NCI-H748 treated with DMSO at 0.1 percent for 48 hours (cell line): ENCODE measurements at places on chromosomes 6 and 20.

GRCh38 chr6:34020807-34021553 lies 124.9 kb downstream of the GRM4 start:
- DNase-seq, result no peak

- DNase-seq, result no peak
Observed at GRCh38 chr6:36788768-36789167, 50.5 kb downstream of the CPNE5 start.

DNA sequence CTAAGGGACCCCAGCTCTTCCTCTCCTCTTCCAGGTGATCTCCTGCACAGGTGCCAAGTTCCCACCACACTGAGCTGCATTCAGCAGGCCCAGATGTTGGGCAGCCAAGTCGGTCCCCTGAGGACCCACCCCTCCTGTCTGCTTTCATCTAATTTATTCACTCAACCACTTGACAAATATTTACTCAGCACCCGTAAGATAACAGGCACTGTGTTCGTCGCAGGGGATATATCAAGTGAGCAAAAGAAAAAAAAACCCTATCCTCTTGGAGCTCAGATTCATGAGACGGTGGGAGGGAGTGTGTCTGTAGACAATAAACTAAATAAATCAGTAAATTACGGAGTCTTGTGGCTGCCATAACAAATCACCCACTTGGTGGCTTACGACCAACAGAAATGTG lies 143.6 kb downstream of the MRPL14 start:
- peak; percentile 89 for DNase-seq

DNA sequence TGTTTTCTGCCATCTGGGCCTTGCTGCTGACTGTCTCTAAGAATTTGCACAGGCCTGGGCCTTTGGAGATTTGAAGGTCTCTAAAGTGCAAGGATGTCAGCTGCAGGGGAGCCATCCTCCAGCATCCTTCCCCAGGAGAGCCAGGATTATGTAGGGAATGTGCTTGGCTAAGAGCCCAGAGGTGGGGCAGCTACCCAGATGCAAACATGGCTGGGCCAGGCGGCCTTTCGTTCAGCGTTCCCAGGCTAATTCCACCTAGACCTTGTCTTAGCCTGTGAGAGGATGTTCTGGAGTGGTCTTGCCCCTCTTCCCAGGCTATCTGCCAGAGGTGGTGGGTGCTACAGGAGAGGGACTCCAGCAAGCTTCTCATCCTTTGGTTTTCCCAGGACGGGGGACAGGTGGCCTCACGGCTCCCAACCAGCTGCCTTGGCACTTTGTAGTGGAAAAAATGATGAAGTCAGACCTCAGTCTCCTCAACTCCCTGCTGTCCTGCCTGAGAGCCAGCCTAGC lies 7.7 kb upstream of the PTGIS start:
- DNase-seq, result no peak

GRCh38 chr20:21089391-21089790 lies 16.8 kb downstream of the LINC00237 start:
- DNase-seq, result peak; percentile 63

- no peak for DNase-seq
Observed at GRCh38 chr20:25323496-25324246, 67.0 kb downstream of the ABHD12 start.

DNA sequence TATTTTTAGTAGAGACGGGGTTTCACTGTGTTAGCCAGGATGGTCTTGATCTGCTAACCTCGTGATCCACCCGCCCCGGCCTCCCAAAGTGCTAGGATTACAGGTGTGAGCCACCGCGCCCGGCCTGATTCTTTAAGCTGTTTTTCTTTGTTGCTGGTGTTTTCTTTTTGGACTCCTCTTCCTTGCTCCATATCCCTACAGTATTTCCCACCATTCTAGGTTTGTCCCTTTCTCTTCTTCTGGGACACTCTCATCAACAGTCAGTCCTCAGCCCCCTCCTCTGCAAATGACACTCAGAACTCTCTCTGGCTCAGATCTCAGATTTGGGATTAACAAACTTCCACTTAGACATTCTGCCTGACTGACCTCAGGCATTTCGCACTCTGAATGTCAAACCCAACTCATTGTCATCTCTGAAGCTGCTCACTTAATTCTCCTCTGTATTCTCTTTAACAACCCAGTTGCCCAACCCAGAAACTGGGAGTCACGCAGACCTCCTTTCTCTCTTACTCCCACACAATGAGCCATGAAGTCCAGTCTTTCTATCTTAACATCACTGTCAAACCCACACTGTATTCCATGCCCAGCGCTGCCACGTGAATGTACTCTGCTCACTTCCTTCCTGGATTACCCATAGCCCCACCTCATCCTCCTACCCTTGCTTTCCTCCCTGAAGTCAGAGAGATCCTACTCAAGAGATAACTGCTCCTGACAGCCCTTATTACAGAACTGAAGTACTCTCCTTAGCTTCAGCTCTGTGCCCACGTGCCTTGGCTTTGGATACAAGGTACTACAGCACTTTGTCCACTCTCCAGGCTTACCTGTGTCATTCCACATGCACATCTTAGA lies 2.6 kb downstream of the MPIG6B start:
- no peak for DNase-seq

- peak; percentile 28 for DNase-seq
Observed at GRCh38 chr20:52972190-52972937, at the start of gene TSHZ2. TSS of gene TSHZ2 (plus strand) at chr20:52972358. CDS start at chr20:52973294, 936 bp downstream.

DNA sequence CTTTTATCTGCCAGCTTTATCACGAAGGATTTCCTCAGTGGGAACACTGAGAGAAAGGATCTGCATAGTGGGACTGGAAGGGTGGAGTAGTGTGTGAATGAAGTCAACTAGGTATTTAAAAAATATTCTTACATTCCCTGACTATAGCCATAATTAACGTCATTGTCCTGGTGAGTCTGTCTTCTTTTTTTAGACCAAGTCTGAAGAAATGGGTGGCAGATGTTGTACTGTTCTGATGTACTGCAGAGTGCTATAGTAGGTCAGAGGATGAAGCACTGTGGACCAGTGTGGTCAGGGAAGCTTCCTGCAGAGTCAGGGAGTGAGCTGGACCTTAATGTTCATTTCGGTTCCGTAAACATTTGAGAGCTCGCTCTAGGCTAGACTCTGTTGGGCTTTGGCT lies 11.9 kb downstream of the TULP4 start:
- DNase-seq, result no peak

DNA sequence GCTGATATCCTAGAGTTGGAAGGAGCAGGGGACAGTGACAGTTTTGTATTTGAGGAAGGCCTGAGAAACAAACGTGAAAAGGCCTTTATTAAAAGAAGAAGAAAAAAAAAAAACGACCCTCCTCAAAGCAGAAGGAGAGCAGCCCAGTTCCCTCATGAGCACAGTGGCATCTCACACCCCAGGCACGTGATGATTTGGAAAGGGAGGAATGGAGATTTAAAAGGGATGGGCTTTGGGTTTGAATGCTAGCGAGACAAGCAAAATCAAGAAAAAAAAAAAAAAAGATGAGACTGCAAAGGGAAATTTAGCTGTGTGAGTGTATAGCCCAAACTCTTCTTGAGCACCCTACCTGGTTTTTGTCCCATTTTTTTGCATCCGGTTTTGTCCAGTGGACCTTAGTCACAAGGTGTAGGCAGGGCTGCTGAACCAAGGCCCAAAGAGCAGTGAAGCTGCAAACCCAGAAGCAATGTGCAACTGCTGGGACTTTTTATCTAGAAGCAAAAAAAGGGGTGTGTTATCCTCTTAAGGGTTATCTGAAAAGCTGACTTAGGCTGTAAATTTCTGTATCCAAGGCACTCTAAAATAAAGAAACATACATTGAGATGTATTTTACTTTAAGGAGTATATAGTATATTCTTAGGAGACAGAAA lies 54.5 kb upstream of the RREB1 start:
- no peak for DNase-seq

- no peak for DNase-seq
Observed at GRCh38 chr20:23367770-23368169, 5.8 kb downstream of the GZF1 start.

- DNase-seq, result no peak
Observed at GRCh38 chr20:33836277-33836676, 25.1 kb downstream of the CHMP4B start.

DNA sequence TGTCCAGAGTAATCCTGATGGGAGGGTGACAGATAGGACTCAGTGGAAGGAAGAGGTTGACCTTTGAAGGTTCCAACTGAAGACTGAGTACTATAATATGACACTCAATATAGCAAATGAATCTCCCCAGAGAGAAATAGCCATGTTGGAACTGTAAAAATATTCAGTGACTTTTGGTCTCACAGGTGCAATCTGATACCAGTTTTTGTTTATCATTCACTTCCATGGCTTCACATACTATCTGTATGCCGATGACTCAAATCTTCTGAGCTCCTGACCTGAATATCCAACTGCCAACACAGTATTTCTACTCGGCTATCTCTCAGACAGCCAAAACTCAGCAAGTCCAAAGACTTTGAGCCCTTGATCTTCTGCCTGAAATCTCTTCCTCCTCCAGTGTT lies 21.8 kb upstream of the PKHD1 start:
- DNase-seq, result no peak

- no peak for DNase-seq
Observed at GRCh38 chr6:3814539-3814938, 34.6 kb upstream of the FAM50B start.

DNA sequence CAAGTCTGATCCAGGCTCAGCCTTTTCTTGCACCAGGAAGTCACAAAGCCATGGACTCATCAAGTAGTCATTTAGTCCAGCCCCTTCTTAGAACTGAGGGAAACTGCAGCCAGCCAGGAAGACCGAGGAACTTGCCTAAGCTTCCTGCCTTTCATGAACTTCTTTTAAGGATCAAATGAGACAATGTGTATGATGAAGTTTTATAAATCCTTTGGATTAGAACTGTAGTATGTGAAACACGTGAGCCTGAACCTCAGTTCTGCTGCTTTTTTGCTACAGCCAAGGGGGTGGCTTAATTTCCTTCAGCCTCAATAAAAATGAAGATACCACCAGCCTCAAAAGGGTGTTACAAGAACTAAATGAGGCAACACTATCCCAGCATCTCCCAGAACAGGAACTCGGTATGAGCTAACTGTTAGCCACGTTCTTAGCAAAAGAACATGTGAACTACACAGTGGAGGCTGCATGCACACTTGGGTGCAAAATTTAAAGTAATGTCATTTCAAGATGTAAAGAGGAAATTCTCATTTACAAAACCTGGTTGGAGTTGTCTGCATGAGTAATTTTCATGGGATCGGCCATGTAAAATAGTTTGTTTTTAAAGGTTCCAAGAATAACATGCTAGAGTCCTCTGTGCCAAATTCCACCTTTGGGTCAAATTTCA lies 76.0 kb upstream of the TBC1D7 start:
- no peak for DNase-seq

DNA sequence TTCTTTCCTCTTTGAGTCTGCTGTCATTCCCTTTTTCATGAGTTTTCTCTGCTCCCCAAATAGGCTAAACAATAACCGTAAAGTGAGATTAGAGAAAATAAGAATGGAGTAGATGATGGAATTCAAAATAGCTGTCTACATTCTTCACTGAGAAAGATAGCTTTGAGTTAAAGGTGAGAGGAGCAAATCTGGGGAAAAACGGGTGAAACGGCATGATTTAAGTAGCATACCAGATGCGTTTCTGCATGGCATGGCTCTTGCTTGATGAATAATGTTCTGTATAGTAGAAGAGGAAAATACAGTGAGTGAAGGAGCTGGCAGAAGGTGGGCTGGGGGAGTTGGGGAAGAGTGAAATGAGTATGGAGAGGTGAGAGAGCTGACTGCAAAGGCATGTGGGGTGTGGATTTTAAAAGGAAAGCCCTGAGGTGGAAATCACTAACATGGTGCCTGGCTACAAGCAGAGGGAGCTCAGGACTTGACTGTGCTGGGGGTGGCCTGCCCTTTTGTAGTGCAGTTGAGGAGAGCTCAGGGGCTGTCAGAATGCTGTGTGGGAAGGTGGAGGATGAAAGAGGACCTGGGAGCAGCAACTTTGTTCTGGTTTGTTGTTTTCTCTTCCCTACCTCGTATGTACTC lies 8.8 kb downstream of the BICRAL start:
- DNase-seq, result no peak

DNA sequence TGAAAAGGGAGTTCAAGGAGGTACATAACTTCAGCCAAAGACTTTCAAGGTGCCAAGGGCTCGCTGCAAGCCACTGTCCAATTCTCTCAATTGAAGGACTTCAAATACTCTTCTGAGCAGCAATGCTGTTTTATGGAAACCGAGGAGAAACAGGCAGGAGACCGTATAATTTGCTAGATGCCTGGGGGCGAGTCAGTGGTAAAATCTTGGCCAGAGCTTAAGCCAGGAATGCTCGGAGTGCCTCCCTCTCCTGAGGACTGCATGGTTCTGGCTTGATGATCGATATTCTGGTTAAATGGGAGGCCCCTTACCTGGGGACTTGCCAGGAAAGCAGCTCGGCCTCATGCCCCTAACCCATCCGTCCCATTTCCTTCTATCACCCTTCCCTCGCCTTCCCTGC lies 35.8 kb upstream of the NOP56 start:
- no peak for DNase-seq

- DNase-seq, result no peak
Observed at GRCh38 chr6:119073307-119074051, 5.0 kb downstream of the FAM184A start.

GRCh38 chr6:84350397-84350796 lies 123.0 kb upstream of the CEP162 start:
- no peak for DNase-seq

DNA sequence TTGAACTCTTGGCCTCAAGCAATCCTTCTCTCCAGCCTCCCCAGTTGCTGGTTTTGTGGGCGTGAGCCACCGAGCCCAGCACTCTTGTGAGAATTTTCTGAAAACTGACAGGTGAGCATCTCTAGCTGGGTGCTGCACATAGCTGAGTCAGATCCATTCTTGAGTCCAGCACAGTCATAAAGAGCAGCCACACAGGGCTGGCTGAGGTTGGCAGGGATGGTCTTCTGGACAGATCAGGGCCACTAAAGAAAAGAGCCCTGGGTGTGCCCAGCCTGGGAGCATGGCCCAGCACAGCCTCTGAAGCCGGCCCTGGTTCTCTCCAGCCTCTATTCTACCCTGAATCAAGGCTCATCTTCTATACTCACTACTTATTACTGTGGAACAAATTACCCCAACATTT lies 11.5 kb downstream of the DLGAP4 start:
- no peak for DNase-seq

DNA sequence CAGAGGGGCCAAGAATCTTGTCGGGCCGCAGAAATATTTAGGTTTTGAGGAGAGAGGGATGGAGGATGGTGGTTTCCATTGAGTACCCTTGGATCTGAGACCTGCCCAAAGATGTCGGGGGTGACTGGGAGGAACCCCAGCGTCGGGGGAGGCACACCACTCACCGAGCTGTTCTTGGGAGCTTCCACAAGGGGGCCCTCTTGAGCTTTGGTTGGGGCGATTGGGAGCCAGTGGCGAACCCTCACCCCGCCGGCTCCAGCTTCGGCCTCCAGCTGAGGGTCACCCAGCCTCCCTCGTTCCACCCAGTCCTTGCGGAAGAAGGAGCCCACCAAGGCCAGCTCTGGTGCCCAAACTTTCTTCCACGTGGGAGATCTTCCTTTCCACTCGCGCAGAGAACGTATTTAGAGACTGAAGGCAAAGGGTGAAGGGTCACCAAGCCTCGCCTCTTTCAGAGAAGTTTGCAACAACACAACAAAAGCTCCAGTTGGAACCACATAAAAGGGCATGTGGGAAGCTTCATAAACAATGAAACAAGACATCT lies 33.6 kb downstream of the APCDD1L start:
- DNase-seq, result no peak

- no peak for DNase-seq
Observed at GRCh38 chr6:52505726-52506409, 71.0 kb downstream of the TRAM2 start.
